A549 treated with Hydrocortisone at 1 μM for 4 hours (cell line): ENCODE measurements at places on chromosomes 16 and 17. TPM values are rescaled to one million over a fixed set of nuclear protein-coding genes. Genes with fewer than 3 reads are reported as not detected.

Gene TMEM132E
- not detected in 5 replicates for total RNA-seq

Gene ZNF785
- total RNA-seq, result not detected in 5 replicates

Gene PABPN1L
- total RNA-seq, result not detected in 5 replicates

Gene HYDIN
- 0.28 to 0.56 TPM (median 0.48 TPM) in 5 replicates for total RNA-seq

Gene HSD17B1
- total RNA-seq, result 0.51 to 1.6 TPM (median 1.3 TPM) in 5 replicates

Gene HOXB4
- total RNA-seq, result 0.09 to 0.16 TPM (median 0.13 TPM) in 5 replicates

Gene AOC3
- 1.1 to 2.1 TPM (median 1.4 TPM) in 5 replicates for total RNA-seq

Gene TEKT5
- total RNA-seq, result 0.08 to 0.17 TPM (median 0.16 TPM) in 3 of 5 replicates, not detected in the others

Gene PRAC1
- not detected in 5 replicates for total RNA-seq

Gene ABI3
- total RNA-seq, result 0.12 TPM in 1 of 5 replicates, not detected in the others

Gene RAMP2
- 0.75 to 1.2 TPM (median 1.0 TPM) in 5 replicates for total RNA-seq

Gene PRDM7
- total RNA-seq, result not detected in 5 replicates

Gene WFDC1
- total RNA-seq, result not detected in 5 replicates
